Vagina (tissue), 2 donors: ENCODE measurements at places on chromosomes 2 and 18.

DNA sequence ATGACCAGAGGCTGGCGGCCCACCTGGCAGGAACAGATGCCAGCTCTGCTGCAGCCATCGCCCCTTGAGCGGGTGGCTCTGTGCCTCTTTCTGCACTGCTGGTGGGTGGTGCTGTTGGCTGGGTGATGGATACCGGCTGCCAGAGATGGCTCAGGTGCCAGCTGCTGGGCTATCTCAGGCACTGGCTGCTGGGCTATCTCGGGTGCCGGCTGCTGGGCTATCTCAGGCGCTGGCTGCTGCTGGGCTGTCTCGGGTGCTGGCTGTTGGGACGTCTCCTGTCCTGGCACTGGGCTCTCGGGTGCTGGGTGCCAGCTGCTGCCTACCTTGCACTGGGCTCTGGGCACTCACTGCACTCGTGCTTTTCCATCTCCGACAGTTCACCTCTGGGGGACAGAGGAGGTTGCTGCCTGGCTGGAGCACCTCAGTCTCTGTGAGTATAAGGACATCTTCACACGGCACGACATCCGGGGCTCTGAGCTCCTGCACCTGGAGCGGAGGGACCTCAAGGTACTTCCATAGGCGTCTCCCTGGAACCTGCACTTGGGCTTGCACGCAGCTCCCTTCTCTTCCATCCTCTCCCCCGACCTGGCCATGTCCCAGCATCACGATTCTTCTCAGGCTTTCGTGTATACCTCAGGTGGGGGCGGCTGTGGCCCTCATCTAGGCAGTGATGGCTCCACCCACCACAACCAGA is 98.4 kb downstream of the USP40 start:
- DNase-seq: no peak

GRCh38 chr18:51227660-51228059 is 30.2 kb upstream of the MEX3C start:
- no peak for DNase-seq

DNA sequence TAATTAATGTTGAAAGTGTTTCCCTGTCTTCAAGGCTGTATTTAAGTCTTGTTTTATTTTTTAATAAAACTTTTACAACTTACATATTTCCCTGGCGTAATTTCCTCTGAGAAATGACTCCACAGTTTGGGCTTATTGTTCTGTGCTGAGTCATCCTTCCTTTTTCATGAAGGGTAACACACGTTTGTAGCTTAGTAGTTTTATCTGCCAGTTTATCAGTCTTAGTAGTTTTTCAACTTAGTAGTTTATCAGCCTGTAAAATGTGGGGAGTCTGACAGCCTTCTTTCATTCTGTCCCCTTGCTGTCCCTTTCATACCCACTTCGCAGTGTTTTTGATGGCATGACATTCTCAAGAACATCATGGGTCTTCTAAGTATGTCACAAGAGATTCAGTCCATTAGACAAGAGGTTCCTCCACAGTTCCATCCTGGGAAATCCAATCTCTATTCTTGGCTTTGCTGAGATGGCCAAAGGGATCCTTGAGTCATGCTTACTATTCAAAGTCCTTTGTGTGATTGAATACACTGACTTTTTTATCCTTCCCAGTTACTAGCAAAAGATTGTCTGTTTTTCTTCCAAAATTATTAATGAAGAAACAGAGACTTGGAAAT is 60.0 kb upstream of the SGPP2 start:
- DNase-seq: no peak

- no peak for DNase-seq
Observed at GRCh38 chr2:175872005-175872348, 130.1 kb downstream of the LNPK start.

GRCh38 chr2:75403991-75404428 is 156.7 kb downstream of the EVA1A start:
- DNase-seq: no peak

- no peak for DNase-seq
Observed at GRCh38 chr2:225070811-225071210, 28.5 kb upstream of the DOCK10 start.

DNA sequence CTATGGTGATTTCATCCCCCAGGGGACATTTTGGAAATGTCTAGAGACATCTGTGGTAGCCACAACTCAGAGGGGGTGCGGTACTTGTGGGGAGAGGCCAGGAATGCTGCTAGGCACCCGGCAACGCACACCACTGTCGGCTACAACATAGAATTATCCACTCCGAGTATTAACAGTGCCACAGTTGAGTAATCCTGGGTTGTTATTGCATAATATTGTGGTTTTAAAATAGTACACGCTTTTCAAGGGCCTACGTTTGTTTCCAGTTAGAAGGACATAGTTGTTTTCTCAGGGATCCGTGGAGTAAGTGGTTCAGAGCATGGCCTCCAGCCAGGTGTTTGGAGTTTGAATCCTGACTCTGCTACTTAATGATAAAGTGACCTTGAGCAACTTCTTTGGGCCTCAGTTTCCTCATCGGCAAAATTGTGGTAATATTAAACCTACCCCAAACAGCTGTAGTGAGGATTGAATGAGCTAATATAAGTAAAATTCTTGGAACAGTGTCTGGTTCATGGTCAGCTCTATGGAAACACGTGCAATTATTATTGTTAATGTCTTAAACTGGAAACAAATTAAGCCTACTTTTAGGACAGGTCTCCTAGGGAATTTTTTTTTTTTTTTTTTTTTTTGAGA is 24.5 kb downstream of the CYP27A1 start:
- no peak for DNase-seq

GRCh38 chr18:26863921-26864497 is 1.5 kb downstream of the AQP4 start:
- no peak for DNase-seq

DNA sequence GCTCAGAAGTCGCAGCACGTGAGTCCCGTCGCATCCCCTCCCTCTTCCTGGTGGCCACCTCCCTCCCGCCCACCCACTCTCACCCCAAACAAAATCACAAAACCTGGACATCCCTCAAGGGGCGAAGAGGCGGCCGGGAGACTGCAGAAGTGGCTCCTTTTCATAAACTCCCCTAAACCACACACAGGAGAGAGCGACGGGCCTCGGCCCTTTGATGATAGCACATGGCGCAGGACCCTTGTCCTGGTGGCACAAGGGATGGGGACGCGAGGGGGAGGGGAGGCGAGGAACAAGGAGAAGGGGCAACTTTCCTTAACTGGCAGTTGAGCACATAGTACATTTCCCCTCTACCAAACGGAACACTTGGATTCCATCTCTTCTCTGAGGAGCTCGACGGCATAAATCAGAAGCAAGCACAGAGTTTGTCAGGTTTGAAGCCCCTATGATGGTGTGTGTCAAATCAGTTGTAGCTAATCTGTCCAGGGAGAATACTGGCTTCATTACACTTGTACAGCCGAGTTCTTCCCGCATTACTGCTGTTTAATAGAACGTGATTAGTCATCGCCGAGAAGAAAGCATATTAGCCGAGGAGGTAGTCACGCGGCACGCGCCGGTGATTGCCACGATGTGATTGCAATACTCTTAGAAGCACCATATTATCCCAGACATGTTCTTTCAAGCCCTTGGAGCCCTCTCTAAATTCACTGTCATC is 43.8 kb downstream of the GBX2 start:
- no peak for DNase-seq

DNA sequence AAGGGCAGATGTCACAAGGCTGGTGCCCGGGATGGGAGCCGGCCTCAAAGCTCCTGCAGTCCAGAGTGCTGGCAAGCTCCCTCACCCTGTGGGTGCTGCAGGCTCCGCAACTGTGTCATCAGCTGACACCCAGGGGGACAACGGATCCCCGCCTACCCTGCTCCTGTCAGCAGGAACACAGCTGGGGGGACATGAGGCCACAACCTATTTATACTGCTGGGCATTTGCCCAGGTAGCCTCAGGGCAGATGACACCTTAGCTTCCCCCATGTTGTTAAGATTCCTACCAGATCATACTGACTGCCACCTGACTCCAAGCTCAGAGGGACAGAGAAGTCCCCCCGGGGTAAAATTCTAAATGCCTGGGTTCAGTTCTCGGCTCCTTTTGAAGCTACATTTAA is 1.2 kb downstream of the ANKRD23 start:
- DNase-seq: no peak

DNA sequence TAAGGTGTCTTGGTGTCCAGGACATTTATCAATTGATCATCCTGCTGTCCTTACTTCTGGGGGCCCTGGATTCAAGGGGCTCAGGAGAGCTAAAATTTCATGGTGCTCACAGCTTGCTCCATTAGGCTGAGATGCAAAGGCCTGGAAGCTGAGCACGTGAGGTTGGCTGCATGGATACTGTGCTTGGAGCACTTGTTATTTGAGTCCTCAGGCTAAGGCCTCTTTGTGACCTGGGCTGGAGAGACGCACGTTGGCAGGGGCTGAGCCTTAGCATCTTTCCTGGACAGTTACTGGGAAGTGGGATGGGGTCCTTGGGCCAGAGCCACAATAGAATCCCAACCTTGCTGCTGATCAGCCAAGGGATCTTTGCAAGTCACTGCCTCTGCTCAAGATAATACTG is 151.2 kb upstream of the HS6ST1 start:
- DNase-seq: peak; percentile 27

DNA sequence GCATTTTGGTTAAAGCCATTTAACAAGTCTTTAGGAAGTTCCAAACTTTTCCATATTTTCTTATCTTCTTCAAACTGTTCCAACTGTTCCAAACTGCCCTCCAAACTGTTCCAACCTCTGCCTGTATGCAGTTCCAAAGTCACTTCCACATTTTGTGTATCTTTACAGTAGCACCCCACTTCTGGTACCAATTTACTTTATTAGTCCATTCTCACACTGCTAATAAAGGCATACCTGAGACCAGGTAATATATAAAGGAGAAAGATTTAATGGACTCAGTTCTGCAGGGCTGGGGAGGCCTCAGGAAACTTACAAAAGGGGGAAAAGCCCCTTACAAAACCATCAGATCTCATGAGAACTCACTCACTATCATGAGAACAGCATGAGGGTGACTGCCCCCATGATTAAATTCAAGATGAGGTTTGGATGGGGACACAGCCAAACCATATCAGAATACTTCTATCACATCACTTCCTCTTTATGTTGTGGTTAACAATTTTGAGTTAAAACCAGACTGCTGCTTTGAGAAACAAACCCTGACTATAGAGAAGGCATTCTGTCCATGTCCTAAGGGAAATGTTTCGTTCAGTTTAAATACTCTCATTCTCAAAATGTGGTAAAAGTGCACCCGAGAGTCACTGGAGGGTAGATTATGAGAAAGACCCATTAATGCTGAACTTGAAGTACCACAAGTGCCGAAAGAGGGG is 11.0 kb downstream of the IL18R1 start:
- DNase-seq: no peak

DNA sequence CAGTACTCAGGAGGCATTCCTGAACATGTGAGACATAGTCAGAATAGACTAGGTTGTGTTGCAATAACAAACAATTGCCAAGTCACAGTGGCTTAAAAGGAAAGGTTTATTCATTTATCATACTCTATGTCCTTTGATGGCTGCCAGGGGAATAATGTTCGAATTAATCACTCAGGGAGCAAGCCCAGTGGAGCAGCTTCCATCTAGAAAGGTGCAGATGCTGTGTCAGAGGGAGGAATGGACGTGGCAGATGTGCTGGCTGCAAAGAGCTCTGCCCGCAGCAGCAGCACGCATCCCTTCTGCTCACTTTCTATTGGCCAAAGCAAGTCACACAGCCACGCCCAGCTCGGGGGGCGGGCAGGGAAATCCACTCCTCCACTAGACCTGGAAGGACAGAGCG is 105.9 kb upstream of the AQP4 start:
- DNase-seq: no peak

- DNase-seq: no peak
Observed at GRCh38 chr2:101330253-101330933, 21.9 kb upstream of the RNF149 start.

DNA sequence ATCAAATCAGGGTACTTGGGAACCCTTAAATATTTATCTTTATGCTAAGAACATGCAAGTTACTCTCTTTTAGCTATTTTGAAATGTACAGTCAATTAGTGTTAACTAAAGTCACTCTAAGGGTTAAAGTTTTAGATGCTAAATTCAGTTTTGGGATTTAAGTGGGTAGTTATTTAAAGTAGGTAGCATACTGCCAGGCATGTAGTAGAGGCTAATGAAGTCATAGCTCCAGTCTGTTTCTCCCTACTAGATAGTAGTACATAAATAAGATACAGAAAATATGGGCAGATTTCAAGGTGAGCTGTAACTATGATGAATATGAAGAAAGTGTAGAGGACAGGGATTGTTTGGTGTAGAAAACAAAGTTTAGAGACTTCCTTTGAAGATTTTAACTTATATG is 7.5 kb downstream of the RAB3GAP1 start:
- no peak for DNase-seq

DNA sequence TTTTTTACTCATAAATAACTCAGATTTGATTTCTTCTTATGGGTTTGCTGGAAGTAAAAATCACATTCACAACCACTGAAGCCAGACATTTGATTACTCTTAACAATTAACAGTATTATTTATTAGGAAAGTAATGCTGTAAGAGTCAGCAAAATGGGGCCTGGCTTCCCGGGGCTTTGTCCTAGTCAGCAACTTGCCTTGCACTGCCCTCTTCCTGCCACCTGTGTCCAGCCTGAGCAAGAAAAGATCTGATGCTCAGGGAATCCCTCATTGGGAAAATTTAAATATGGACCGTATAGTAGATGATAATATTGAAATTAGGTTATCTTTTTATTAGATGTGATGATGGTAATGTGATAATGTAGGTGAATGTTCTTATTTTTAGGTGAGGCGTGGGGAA is 30.8 kb upstream of the ACYP2 start:
- DNase-seq: no peak

DNA sequence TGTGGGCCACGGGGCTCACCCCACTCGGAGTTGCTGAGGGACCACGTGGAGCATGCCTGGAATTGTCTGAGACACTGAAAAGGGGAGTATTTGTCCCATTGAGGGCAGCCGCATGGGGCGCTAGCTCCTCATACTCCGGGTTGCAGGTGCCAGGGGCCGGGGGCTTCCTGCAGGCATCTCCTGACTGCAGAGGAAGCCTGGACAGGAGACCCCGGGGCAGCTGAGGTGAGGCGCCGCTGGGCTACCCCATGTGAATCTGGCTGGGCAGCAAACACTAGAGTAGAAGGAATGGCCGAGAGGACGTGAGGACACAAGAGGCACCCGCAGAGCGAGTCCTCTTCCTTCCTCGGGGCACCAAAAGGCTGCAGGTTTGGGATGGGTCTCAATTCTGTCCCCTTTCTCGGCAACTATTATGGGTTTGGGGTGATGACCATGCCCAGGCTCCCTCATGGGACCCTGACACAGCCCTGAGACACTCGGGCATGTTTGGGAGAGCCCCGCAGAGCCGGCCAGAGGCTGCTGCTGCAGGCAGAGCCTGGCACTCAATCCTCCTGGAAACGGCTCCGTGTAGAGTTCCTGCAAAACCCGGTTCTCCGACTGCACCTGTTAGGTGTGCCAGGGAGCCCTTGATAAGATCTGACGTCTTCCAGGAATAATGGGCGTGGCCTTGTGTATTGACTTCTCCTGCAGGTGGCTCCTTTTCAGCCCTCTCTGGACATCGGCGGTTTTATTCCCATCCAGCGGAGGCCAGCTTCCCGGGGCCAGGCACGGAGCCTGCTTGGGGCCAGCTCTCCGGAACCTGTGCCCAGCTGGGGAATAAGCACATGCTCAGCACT is 77.0 kb downstream of the CTIF start:
- no peak for DNase-seq

GRCh38 chr2:61995515-61995914 is 90.0 kb downstream of the COMMD1 start:
- no peak for DNase-seq

- no peak for DNase-seq
Observed at GRCh38 chr18:61154866-61155265, 178.4 kb upstream of the CDH20 start.

- no peak for DNase-seq
Observed at GRCh38 chr2:38245114-38245641, 131.9 kb downstream of the ATL2 start.

GRCh38 chr18:79610461-79611039 is 69.1 kb upstream of the CTDP1 start:
- no peak for DNase-seq

GRCh38 chr2:43729491-43730174 is 44.2 kb upstream of the DYNC2LI1 start:
- DNase-seq: no peak
